ENCODE measurements at places on chromosomes 7 and 10.

- no peak for DNase-seq
Observed at GRCh38 chr10:19788075-19788686, 28.1 kb upstream of the PLXDC2 start.

DNA sequence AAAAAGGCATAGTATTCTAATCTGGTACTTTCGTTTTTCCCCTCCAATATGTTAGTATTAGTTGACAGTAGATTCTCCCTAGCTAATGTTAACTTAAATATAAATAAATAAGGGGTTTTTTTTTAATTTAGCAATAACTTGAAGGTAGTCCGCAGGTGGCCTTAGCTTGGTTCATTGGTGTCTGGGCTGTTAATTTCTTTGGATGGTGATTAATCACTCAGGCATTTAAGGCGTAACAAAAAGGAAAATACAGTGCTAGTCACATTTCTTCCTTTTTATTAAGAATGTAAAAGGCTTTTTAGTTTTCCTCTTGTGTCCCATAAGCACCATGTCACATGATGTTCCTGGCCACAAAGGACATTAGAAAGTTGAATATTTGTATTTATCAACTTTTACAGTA is 161.0 kb upstream of the POT1 start:
- no peak for DNase-seq

DNA sequence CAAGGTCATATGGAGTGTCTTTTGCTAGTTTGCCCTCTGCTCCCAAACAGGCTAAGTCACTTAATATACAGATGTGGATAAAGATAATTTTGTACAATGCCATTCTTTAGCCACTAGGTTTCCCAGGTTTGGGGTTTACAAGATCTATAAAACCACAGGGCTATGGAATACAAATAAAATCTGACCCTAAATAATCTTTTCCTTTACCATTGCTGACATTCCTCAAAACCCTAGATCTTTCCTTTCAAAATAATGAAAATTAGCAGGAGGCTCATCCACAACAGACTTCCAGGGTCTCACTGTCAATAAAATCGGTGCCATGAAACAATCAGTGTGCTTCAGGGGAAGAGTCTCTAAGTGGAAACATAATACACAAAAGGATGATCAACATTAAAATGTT is 148.4 kb downstream of the CPEB3 start:
- DNase-seq, result no peak

DNA sequence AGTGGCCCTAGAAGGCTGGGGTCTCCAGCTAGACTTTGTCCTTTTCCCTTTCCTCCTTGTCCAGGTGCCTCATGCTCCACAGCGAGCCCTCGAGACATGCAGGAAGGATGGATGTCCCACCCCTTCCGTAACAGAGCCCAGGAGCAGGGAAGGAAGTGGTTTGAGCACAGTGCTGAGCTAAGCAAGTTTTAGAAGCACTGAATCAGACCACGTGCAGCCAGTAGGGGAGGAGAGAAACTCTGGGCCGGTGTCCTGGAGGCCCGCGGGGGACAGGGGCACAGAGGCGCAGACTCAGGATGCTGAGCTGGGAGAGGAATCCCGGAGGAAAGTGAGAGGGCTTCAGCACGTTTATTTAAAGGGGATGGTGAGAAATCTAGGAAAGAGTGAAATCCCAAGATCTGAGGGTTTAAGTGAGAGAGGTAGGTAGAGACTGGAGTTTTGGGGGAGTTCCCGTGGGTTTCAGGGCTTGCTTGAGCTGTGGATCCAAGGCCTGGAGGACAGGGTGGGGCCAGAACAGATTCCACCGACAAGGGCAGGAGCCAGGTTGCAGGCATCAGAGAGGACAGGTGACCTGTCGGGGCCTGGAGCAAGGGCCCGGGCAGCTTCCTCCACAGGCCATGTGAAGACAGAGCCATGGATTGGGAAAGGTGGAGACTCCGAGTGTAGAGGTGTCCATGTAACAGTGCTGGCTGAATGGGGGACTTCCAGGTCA is 4.4 kb upstream of the IRF5 start:
- no peak for DNase-seq

DNA sequence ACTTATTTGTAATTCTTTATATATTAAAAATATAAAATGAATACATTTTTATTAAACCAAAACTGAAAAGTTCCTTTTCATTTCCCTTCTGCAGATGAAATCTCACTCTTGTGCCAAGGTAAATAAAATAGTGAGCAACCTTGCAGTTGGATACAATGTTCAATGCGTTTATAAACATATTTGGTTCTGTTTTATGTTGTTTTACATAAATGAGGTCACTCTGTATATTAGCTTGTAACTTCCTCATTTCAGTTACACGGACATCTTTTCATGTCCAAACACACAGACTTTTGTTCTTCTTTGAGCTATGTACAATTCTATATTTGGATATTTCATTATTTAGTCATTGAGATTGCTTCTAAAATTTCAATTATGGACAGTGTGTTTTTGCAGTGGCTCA is 107.7 kb downstream of the BBS9 start:
- DNase-seq, result no peak

GRCh38 chr10:30080161-30080560 is 20.8 kb upstream of the JCAD start:
- no peak for DNase-seq

- DNase-seq, result no peak
Observed at GRCh38 chr10:70191161-70191971, 21.1 kb upstream of the SAR1A start.

- no peak for DNase-seq
Observed at GRCh38 chr7:130063036-130063435, 7.3 kb upstream of the KLHDC10 start.

DNA sequence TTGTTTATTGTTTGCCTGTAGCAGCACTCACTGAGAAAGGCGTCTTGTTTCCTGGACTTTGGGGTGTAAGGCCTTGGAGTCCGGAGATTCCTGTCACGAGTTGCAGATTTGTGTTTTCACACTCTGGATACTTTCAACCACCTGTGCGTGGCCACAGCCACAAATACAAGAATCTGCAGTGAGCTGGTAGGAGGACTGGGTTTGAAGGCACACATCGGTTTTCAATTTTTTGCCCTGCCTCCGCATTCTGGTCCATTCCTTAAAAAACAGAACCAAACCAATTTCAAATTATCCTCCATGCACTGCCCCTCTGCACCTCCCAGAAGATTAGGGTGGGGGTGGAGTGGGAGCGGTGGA is 619 bp downstream of the EXOC4 start:
- DNase-seq, result no peak

DNA sequence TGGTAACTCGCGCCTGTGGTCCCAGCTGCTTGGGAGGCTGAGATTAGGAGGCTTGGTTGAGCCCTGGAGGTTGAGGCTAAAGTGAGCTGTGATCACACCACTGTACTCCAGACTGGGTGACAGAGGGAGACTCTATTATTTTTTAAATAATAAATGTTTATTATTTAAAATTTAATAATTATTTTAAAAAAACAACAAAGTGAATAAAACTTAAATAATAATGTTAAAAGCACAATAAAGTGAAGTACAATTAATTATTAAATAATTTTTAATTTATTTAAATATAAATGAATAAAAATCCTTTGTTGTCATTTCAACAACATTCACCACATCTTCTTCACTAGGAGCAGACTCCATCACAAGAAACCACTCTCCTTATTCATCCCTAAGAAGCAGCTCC is 64.8 kb downstream of the AVL9 start:
- DNase-seq, result no peak

- DNase-seq, result no peak
Observed at GRCh38 chr10:71818674-71819260, 32.3 kb downstream of the PSAP start.

GRCh38 chr10:127414024-127414423 is 135.1 kb upstream of the NPS start:
- no peak for DNase-seq

GRCh38 chr7:12827219-12827821 is 139.9 kb downstream of the ARL4A start:
- no peak for DNase-seq

- DNase-seq, result no peak
Observed at GRCh38 chr7:1961701-1962276, 271.0 kb downstream of the MAD1L1 start.

GRCh38 chr7:15889507-15889906 is 203.0 kb upstream of the MEOX2 start:
- DNase-seq, result no peak

- no peak for DNase-seq
Observed at GRCh38 chr7:95908499-95908898, 136.1 kb downstream of the DYNC1I1 start.

GRCh38 chr7:106112972-106113421 is 885 bp upstream of the SYPL1 start:
- no peak for DNase-seq

DNA sequence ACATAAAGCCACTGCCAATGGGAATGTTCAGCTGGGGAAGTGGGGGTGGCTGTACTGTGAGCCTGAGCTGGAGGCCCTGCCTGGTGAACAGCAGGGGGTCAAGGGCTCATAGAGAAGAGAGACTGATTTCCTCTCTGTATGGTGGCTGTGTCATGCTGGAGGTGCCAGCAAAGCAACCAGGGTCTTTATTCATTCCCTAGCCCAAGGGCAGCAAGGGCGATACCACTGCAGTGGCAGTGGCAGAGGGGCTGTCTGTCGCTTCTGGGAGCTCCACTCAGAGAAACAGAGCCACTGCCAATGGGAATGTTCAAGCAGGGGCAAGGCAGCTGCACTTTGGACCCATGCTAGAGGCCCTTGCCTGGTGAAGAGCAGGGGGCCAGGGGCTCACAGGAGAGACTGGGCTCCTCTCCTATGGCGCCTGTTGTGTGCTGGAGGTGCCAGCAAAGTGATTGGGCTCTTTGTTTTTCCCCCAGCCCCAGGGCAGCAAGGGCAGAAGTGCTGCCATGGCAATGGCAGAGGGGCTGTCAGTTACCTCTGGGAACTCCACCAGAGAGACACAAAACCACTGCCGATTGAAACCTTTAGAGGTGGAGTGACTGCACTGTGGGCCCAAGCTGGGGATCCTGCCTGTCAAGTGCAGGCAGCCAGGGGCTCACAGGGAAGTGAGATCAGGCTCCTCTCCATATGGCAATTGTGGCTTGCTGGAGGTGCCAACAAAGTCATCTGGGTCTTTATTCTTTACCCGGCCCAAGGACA is 545.1 kb downstream of the SH2D4B start:
- no peak for DNase-seq

DNA sequence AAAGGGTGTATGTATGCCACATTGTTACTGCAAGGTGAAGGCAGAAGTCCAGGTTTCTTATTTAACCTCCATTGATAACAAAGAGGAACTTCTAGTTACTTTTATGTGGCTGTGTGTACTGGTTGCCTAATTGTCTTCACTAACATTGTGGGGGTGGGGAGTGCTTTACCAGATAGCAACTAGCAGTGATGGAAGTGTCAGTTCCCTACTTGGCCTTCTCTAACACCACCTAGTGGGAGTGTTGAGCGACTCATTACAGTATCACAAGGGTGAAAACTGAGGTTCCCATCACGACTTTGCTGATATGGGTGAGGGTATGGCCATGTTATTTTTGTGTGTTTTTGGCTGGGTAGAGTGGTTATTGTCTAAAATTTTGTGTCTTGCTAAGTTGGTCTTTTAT is 274.4 kb downstream of the THSD7A start:
- no peak for DNase-seq

- DNase-seq, result peak; percentile 75
Observed at GRCh38 chr7:129501760-129502707, at the start of gene SMKR1. TSS of gene SMKR1 (plus strand) at chr7:129502531. CDS start at chr7:129502825, 294 bp downstream.

DNA sequence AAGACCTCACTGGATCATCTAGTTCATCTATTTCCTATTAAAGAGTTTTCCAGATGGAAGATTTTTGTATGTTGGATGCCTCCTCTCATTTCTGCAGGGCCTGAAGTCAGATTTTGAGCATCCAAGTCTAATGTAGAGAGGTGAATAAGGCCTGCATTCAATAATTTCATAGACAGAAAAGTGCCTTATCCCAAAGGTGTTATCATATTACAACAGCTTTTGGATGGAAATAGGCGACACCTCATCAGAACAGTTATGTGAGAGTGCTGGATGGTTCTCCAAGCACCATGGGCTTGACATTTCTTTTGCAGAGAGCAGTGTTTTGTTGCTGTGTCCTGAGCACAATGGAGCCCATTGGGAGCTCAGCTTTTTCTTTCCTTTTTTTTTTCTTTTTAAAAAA is 162.4 kb upstream of the MEOX2 start:
- DNase-seq, result no peak

DNA sequence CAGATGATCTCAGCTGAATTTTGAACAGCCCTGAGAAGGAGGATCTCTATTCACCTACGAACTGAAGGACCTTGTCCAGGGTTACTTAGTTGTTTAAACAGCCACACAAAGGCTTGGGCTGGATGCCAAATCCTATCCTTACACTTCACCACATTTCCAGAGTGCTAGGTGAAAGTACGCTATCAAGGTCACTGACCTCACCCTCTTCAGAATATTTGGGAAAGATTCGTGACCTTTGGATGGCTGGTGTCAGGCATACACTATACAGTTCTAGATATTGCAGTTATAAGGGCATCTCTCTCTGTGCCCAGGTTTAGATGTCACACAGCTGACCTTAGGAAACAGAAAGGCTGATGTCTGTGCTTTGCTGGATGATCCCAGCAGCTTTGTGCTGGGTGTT is 61.2 kb upstream of the ABLIM1 start:
- no peak for DNase-seq

DNA sequence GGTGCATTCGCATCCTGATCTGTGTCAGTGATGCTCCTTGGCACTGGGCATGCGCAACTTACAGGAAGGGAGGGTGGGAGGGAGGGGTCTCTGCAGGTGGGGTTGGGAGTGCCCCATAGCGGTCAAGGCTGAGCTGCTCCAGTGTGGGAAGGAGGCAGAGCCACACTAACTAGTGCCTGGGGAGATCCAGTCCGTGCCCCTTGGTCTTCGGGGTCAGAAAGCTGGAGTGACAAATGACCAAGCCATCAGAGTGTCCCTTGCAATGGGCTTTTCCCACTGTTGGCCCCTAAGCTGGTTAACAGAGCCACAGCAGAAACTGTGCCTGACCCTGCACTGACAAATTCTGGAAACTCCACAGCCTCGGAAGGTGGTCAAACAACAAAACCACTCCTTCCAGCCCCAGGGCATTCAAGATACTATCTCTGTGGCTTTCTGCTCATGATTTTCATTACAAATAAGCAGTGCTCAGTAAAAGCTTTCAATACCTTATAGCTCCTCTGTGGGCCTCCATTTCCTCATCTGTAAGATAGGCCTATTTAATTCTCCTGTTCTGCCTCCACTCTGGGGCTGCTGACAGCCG is 138.1 kb upstream of the UNC5B start:
- DNase-seq, result no peak

DNA sequence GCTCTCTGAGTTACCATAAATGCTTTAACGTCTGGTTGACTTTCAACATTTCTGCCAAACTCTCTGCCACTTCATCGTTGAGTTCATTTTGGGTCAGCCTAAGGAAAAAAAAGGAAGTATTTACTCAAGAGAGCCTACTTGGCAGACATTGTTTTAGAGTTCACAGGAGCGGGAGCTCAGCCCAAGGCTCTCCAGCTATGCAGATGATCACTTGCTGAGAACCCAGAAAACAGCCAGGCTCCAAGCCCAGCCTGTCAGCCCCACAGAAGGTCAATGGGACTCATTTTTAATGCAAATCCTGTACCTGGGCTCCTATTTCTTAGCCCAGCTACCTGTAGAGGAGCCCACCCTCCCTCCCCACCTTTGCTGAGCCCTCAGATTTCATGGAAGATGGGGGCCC is 45.5 kb downstream of the NOD1 start:
- no peak for DNase-seq

GRCh38 chr7:22718200-22718711 is 8.7 kb upstream of the IL6 start:
- DNase-seq, result no peak
